Stomach (tissue), 19 donors: ENCODE measurements at places on chromosomes 7 and 10. TPM values are rescaled to one million over a fixed set of nuclear protein-coding genes. Genes with fewer than 3 reads are reported as not detected.
A peak's percentile ranks its signal among the peaks of the same experiment; 100 is the strongest.

DNA sequence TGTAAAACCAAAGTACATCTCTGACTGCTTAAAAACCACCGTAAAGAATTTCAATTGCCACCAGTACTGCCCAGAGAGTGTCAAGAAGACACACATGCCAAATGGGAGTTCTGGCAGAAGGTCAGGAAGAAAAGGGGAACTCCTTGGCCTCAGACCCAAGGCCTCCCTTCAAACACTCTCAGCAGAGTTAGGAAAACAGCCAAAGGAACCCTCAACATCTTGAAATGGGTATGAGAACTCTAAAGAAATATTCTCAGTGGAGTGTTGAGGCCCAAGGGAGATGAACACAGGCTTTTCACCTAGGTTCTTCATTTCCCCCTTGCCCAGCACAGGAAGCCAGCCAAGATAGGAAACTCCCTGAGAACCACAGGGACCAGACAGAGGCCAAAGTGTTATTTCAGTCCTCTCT is 96.1 kb upstream of the ASAH2 start:
- DNase-seq: no peak

DNA sequence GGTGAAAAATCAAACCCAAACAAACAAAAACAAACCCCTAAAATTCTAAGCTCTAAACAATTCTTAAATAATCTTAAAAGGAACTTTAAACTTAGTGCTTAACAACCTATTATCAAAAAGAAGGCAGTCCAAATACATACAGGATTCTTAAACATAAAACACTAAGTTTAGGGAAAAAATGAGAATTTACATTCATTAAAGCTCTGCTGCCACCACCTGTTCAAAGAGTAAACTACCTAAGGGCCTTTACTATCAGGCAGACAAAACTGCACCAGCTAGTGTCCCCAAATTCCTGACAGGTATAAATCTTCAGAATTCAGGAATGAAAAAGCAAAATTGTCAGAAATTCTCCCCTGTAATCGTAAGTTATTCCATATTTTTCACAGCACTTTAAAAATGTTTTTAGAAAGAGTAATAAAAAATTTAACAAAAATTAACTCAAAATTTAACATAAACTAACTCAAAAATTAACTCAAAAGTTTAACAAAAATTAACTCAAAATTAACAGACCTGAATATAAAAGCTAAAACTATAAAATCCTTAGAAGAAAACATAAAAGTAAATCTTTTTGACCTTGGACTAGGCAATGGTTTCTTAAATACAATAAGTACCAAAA is 55.1 kb downstream of the PDZD8 start:
- no peak for DNase-seq

GRCh38 chr7:106534271-106534846 is 126.6 kb downstream of the CCDC71L start:
- DNase-seq: no peak

- no peak for DNase-seq
Measured at GRCh38 chr7:37428681-37429434, 19.8 kb downstream of the ELMO1 start.

GRCh38 chr10:119688033-119688508 is 36.9 kb downstream of the BAG3 start:
- DNase-seq: no peak

GRCh38 chr10:123972481-123973401 is 81.1 kb upstream of the CPXM2 start:
- DNase-seq: peak; percentile 35

- peak; percentile 74 for DNase-seq
Measured at GRCh38 chr10:61271127-61271780, 181.9 kb downstream of the TMEM26 start.

- no peak for DNase-seq
Measured at GRCh38 chr7:34069676-34070075, 164.3 kb downstream of the BMPER start.

DNA sequence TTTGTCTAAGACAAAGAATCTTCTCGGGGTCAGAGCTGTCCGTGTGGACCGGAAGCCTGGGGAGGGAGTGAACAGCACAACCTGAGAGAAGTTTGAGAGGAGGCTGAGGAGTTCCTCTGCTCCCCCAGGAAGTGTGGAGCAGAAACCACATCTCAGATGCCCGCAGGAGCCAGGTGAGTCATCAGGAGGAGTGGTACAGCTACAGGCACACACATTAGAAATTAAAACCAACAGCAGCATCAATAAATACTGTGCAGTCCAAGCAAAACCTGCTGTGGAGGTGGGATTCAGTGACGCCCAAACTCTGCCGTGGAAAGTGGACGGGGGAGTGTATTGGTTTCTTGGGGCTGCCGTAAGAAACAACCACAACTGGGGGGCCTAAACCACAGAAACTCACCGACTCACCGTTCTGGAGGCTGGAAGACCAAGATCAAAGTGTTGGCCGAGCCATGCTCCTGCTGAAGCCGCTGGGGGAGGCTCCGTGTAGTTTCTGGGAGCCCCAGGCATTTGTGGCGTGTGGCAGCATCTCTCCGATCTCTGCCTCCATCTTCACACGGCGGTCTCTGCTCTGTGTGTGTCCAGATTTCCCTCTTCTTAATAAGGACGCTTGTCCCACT is 31.2 kb upstream of the GARS1 start:
- DNase-seq: no peak

DNA sequence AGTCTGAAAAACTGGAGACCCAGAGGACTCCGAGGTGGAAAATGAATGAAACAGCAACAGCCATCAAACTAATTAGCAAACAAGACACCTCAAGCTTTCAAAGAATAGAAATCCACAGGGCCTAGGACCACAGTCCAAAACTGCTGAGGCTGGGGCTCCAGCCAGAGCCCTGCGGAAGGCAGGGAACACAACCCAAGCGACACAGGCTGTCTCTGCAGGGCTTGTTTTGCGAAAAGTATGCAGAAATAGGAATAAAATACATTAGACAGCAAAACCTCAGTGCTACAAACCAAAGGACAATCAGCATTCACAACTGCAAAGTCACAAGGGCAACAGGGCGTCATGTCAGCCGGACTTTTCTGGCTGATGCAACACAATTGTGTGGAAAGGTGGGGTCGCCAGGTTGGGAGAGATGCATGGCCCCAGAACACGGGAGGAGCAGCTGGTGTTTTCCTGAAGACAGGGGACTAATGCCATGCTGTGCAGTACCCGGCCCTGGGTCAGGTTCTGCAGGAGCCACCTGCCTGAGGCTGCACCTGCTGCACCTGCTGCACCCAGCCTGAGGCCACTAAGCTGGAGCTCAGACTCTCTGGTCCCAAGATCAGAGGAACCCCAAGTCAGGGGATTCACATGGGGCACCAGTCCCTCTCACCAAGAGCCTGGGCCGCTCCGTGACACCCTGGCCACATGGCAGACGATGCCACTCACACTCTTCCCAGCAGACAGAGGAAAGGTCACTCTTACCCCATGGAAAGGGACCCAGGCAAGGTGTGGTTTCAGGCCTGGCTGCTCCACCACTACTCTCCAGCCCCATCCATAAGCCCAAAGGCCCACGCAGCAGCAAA is 74.2 kb downstream of the MAD1L1 start:
- no peak for DNase-seq

DNA sequence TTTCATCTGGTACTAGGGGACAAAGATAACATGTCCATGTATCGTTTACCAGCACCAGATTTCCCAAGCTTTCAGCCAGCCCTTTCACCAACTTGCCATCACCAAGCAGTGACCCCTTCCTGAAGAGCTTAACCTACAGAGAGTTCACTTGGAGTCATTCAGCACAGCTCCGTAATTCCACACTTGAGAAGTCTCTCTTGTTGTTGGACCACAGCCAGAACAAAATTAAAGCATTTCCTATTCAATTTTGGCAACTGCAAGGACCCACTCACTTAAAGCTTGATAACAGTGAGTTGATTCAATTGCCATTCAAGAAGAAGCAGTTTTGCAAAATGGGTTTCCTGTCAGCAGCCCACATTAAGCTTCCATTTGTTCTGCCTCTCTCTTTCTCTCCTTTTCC is 88.5 kb upstream of the LRRTM3 start:
- no peak for DNase-seq

DNA sequence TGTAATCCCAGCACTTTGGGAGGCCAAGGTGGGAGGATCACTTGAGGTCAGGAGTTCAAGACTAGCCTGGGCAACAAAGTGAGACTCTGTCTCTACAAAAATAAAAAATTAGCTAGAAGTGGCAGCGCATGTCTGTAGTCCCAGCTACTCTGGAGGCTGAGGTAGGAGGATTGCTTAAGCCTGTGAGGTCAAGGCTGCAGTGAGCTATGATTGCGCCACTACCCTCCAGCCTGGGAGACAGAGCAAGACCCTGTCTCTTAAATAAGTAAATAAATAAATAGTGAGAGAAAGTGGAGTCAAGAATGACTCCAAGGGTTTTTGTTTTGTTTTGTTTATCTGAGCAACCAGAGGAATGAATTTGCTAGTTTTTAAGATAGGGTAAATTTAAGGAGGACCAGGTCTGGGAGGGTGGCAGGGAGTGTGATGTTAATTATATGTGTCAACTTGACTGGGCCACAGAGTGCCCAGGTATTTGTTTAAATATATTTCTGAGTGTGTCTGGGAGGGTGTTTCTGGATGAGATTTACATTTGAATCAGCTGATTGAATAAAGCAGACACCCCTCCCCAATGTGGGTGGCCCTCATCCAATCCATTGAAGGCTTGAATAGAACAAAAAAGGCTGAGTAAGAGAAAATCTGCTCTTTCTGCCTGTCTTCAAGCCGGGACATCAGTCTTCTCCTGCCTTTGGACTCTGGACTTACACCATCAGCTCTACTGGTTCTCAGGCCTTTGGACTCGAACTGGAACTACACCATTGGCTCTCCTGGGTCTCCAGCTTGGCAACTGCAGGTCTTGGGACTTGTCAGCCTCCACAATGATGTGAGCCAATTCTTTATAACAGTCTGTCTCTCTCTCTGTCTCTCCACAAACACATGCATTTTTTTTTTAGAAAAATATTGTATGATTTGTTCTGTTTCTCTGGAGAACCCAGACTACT is 23.5 kb downstream of the IMPDH1 start:
- DNase-seq: no peak

- DNase-seq: peak; percentile 74
Measured at GRCh38 chr7:91034459-91035368, 229.5 kb upstream of the FZD1 start.

- DNase-seq: no peak
Measured at GRCh38 chr7:132451161-132451560, 125.1 kb downstream of the PLXNA4 start.

GRCh38 chr10:3782146-3782450 is 2.9 kb downstream of the KLF6 start:
- DNase-seq: no peak

- no peak for DNase-seq
Measured at GRCh38 chr10:128373071-128373749, 247.0 kb upstream of the MKI67 start.

DNA sequence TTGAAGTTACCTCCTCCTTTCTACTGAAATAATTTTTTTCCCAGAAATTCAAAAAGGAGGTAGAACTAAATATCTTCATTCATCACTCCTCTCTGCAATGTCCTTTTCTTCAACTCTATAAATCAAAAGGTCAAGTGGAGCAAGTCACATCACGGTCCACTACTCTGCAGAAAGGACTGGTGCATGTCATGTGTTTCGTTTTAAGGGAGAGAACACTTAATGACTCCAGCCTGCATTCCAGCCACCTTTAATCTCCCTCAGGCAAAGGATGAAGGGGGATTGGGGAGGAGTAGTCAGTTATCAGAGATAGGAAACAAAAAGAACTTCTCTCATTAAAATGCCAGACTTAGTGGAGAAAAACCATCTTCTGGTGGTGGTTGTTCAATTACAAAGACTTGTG is 78.9 kb downstream of the ANK3 start:
- no peak for DNase-seq

DNA sequence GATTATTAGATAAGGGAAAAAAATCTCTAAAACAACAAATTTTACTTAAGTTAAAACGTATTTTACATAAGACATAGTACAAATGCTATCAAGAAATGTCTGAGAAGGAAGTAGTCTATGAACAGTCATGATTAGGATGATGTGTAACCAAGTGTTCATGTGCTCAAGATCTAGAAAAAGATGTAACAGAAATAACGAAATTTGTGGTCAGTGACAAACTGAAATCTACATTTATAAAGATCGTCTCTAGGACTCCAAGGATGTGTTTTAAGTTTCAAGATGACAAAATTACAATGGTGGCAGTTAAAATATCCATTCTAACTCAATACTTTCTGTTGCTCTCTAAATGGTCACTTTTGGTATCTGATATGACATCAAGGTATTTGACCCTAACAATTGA is 17.2 kb downstream of the PPP3CB start:
- no peak for DNase-seq

DNA sequence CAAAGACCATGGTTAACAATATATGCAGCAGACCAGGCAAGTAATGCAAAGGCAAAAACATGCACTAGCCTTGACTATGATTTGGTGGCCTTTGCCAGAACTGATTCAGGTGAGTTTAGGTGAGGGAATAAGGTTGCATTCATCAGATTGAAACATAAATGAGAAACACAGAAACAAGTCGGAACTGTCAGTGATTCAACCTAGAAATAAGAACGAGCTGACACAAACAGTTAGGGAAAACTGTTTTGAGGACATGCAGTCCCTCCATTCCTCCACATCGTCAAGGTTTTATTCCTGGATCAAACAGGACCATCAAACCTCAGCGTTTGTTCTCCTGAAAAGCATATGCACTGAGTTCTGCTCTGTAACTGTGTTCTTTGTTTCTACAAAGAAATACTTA is 1.8 kb downstream of the ZNF248 start:
- DNase-seq: no peak

GRCh38 chr7:30116771-30117170 is 18.0 kb upstream of the MTURN start:
- no peak for DNase-seq

DNA sequence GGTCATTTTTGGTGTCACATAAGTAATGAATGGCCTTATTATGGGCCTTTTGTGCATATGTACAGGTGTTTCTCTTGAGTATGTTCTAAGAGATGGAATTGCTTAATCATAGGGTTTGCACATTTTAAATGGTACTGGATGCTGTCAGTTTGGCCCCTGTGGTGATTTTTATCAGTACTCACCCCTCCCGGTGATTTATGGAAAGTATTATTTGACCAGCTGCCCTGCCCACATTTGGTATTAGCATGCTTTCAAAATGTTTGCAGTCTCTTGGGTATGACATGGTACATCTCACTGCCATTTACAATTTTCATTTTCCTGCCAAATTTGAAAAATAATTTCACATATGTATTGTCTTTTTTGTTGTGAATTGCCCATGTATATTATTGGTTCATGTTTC is 427.7 kb downstream of the LRMDA start:
- no peak for DNase-seq

- DNase-seq: no peak
Measured at GRCh38 chr10:12564173-12564572, 214.8 kb downstream of the CAMK1D start.

- no peak for DNase-seq
Measured at GRCh38 chr10:8594711-8595110, 540.2 kb downstream of the GATA3 start.

Gene TMEM130
- polyA plus RNA-seq: 0.63 TPM

Gene HMX3
- polyA plus RNA-seq: not detected

Gene HECTD2
- 6.2 TPM for polyA plus RNA-seq

Gene MOGAT3
- not detected for polyA plus RNA-seq

Gene HELLS
- polyA plus RNA-seq: 6.4 TPM

Gene HOGA1
- 0.38 TPM for polyA plus RNA-seq

Gene CLEC2L
- 0.61 TPM for polyA plus RNA-seq

Gene NRG3
- polyA plus RNA-seq: 0.31 TPM

Gene NEUROG3
- not detected for polyA plus RNA-seq

Gene EBLN1
- polyA plus RNA-seq: not detected

Gene LRIT2
- polyA plus RNA-seq: not detected

Gene NEURL1
- polyA plus RNA-seq: 1.2 TPM

Gene CPA4
- 0.90 TPM for polyA plus RNA-seq
